Activated CD8-positive, alpha-beta T cell treated with anti-CD3 and anti-CD28 coated beads for 36 hours (primary cell): ENCODE measurements at places on chromosomes 5 and 9. TPM values are rescaled to one million over a fixed set of nuclear protein-coding genes. Genes with fewer than 3 reads are reported as not detected.

SCAI gene
- total RNA-seq, result 10.8 TPM

SLC25A2 gene
- not detected for total RNA-seq

DNA sequence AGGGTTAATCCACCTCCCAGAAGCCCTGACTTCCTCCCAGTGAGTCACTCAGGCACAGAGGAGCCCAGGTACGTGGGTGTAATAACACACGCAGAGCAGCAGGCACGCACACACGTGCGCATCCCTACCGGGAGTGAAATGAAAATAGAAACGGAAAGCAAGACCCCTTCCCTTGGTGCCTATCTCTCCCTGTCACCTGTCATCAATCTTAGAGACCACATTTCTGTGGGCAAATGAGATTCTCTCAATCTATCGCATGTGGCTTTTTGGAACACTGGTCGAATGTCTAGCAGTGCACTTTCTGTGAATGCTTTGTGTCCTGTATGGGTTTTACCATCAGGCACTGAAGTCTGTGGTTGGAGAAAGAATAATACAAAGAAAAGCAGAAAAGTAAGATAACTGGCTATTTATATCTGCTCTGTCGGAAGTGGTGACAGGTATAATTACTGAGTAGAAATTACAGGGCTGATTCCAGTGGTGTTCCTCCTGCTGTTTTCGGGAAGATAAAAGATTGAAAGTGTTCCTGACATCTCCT is 137.7 kb upstream of the GRIA1 start:
- peak; percentile 49 for DNase-seq

GRCh38 chr9:109817146-109817845 is 37.3 kb downstream of the PALM2AKAP2 start:
- no peak for DNase-seq

- no peak for DNase-seq
Observed at GRCh38 chr5:159402856-159403255, 72.6 kb upstream of the IL12B start.

DNA sequence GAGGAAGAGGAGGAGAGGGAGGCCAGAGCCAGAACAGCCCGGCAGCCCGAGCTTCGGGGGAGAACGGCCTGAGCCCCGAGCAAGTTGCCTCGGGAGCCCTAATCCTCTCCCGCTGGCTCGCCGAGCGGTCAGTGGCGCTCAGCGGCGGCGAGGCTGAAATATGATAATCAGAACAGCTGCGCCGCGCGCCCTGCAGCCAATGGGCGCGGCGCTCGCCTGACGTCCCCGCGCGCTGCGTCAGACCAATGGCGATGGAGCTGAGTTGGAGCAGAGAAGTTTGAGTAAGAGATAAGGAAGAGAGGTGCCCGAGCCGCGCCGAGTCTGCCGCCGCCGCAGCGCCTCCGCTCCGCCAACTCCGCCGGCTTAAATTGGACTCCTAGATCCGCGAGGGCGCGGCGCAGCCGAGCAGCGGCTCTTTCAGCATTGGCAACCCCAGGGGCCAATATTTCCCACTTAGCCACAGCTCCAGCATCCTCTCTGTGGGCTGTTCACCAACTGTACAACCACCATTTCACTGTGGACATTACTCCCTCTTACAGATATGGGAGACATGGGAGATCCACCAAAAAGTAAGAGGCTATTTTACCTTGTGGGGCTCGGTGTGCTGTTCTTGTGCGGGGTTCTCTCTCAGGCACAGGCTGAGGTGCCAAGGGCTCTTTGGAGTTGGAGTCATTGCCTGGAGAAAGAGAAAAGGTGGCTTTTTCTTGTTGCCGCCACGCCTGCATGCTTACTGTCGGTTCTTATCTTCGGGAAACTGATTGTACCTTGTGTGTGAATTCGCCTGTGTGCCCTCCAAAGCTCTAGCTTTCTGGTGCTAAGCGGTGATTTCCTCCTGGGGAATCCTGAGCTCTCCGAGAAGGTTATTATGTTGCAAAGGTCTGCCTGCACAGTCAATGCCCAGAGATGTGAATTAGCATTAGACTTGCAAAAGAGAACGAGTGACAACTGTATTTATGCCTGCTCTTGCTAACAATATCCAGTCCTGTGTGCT is at the start of gene ISL1:
Gene ISL1, plus strand, starts transcription at position 318 of the 991 bp plus-strand sequence. Its CDS starts 224 bp downstream, at position 542.
- peak; percentile 12 for DNase-seq
